ENCODE measurements at places on chromosomes 16 and 17. TPM values are rescaled to one million over a fixed set of nuclear protein-coding genes. Genes with fewer than 3 reads are reported as not detected.

C16orf74 gene
- 22.8 TPM for total RNA-seq

DNA sequence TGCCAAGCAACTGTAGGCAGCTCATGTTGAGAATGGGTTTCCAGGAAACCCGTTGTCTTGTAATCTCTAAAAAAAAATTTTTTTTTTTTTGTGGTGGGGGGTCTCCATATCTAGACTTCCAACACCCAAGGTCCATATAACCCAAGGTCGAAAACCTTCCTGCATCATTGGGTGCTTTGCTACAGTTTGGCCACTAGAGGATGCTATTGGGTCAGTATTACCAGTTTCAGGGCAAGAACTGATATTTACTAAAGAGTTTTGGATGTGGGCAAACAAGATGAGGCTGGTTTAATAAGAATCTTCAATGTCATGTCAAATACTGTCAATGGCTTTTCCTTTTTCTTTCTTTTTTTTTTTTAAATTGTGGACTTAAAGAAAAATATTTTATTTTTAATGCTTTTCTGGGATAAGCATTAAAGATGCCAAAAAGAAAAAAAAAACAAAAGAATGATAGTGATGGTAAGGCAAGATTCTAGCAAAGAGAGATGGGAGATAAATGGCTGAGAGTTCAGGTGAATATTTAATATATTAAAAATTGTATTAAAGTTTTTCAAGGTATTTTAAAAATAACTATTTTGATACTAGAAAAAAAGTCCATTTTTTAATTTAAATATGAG lies 62.2 kb downstream of the DHRS7C start:
- no peak for DNase-seq

- DNase-seq = no peak
Measured at GRCh38 chr16:9016824-9017223, 53.1 kb upstream of the USP7 start.

DNA sequence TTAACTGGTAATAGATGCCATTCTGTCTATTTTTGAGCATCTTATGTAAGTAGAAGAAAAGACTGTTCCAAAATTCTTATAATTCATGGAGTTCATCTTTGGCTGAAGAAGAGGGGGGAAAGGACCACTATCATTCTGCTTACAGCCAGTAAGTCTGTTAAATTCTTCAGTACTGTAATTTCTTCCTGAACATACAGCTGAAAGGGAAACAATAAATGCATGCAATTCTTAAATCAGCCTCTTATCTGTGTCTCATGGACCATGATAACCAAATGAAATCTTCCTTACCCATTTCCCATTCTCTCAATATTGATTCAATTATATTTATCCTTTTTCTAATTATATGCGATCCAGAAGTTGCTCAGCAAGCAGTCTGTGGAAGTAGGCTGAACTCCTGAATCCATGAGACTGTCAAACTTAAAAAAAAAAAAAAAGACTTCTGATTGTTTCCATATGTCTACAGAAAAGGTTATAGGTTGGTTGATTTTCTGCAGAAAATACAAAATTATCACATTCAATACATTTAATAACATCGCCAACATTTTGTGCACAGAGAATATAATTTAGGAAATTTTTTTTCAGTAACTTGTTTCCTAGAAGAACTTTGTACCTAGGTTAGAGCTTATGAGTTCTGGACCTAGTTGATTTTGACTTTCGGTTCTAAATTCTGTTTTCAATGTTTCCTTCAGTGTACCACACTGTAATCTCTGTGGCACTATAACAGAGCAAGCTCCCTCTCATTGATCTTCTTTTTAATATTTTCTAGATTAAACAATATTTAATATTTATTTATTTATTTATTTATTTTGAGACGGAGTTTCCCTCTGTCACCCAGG lies 1.2 kb upstream of the ABCA9 start:
- no peak for DNase-seq

- no peak for DNase-seq
Measured at GRCh38 chr16:78813661-78814311, 714.3 kb downstream of the WWOX start.

DNA sequence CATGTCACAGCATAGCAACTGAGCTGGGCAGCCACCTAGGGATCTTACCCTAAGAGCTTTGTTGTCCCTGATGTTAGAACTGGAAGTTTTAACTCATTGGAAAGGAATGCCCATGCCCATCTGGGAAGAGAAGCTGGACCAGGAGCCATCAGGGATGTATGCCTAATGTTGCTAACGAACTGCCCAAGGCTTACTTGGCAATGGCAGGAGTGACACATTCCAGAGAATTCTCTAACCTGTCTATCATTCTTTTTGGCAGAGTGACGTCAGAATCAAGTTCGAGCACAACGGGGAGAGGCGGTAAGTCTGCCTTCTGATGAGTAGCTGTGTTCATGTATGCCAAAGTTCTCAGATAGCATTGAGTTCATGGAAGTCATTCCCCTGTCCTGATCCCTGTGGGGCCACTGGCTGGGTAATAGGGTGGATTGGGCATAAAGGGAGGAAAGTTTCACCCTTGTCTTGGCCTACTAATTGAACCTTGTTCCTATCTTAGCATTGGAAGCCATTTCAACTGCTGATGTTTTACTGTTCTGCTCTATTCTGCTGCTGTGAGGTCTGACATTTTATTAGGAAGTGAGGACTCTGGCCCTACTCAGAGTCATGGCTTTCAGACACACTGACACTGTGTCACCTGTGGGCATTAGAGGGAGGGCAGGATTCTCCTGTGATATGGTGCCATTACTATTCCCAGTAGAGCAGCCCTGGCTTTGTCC lies 23.7 kb downstream of the MAP3K3 start:
- no peak for DNase-seq

CDK5RAP3 gene
- 99.8 TPM for total RNA-seq

SRRM2 gene
- total RNA-seq = 239 TPM

GRCh38 chr16:89383095-89384003 lies 107.0 kb downstream of the ANKRD11 start:
- DNase-seq = no peak

GRCh38 chr17:50853015-50853615 lies 13.0 kb downstream of the TOB1 start:
- DNase-seq = no peak

TBC1D26 gene
- total RNA-seq = not detected

KRT33B gene
- total RNA-seq = not detected

DNA sequence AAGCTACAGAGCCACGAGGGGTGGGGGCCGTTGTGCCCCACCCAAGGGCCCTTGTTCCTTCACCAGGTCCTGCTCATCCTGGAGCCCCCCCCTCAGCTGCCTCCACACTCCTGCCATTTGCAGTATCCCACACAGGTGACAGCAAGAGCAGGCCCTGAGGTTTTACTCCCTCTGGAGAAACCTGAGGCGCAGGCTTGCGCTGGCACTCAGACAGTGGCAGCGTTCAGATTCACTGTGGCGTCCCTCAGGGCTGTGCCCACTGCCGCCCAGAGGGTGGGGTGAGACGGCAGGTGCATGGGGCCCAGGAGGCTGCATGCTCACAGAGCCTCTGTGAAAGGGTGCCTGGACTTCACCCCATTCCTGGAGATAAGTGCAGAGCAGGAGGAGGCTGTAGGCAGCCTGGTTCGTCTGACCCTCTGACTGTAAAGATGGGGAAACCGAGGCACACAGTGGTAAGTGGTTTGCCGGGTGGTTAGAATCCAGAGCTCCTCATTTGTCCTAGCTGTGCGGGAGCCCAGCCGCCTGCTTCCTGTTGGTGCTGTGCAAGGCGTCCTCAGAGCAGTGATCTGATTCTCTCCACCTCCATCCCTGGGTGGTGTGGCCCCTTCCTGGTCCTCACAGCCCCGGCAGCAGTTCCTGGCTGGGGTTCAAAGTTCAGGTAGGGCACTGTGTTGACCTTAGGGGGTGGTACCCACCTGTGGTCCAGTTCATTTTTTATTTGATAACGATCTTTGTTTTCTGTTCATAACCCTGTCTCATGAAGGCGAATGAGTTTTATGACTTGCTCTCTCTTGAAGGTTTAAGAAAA lies 1.6 kb downstream of the SPIRE2 start:
- DNase-seq = no peak

SLC35G3 gene
- total RNA-seq = not detected

PRSS21 gene
- not detected for total RNA-seq

DNA sequence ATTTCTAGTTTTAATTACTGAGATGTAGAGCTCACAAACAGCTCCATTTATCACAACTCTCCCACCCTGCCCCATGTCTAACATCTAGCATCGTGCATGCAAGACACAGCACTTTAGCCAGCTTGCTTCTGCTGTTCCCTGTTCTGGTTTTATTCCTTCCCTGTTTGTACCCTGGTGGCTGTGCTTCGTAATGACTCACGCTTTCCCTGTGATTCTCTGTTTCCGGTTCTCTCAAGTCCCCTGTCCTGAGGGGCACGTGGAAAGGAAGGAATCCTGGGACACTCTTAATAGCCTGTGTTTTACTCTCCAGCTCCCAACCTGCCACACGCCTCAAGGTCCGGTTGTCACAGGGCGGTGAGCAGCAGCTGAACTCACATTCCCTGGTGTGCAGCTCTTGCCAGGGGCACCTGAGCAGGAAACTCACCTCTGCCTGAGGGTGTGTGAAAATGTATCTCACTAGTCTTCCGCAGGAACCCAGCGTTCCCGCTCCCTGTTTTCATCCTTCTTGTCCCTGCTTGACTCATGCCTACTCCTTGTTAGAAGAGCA lies 10.6 kb downstream of the SHISA6 start:
- no peak for DNase-seq

GRCh38 chr16:85046472-85046916 lies 18.9 kb downstream of the KIAA0513 start:
- DNase-seq = no peak

DNA sequence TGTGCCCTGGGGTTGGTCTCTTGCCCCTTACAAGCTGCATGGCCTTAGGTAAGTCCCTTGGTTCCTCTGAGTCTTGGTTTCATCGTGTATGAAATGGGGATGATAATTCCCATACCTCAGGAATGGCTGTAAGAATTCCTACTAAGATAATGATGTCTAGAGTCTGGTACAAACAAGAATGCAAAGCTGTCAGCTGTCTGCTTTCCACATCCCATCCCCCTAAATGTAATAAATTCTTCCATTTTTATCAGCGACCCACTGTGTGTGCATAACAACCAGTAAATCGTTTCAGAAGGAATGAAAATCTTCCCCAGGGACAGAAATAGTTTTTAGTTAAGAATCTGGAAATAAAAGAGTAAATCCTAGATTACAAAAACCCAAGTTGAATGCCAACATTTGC lies 95.4 kb downstream of the CPPED1 start:
- DNase-seq = no peak

GRCh38 chr17:43352579-43353331 lies 46.0 kb upstream of the ARL4D start:
- DNase-seq = no peak

SEC14L1 gene
- total RNA-seq = 604 TPM

DNA sequence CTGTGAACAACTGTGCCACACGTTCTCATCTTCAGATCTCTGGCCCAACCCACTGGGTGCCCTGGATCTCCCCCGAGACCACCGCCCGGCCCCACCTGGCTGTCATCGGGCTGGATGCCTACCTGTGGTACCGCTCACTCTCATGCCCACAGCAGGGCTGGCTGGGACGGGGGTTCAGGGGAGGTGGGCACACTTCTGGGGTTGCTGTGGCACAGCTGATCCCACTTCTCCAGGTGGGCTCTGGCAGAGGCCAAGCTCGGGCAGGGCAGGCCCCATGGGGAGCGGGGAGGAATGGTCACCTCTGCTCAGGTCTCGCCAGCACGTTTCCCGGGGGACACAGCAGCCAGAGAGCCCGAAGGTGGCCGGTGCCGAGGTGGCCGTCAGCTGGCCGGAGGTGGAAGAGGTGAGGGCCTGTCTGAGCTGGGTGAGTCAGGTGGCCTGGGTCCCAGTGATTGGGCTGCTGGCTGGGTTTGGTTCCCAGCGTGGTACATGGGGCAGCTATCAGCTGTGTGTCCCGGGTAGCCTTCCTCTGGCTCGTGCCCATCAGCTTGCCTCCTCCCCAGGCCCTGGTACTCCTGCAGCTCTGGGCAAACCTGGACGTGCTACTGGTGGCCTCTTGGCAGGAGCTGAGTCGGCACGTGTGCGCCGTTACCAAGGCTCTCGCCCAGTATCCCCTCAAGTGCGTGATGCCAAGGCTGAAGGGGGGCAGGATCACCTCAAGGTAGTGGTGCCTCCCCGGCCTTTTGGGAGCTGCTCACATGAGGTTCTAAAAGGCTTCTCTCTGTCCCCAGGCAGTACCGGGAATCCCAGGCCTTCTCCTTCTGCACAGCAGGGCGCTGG lies 2.3 kb upstream of the MRPS34 start:
- no peak for DNase-seq

- no peak for DNase-seq
Measured at GRCh38 chr17:21686165-21687015, 5.9 kb upstream of the KCNJ18 start.

NACA2 gene
- not detected for total RNA-seq

DNA sequence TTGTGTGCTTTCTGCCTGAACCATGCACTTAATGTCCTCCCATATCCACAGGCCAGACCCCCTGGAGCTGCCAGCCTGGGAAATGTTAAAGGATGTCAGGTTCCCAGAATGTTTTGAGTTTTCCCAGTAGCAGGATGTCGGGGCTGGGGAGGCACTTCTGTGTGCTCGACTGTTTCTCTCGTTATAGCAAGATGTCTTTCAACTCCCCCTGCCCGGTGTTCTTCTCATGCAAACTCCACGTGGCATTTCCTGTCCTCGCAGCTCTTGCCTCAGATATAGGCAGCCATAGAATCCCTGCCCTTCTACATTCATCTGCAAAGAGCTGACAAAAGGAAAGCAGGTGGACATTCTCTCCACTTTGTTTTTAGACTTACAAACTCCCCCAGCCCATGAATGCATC lies 457.2 kb upstream of the CDH11 start:
- no peak for DNase-seq

- no peak for DNase-seq
Measured at GRCh38 chr16:55585631-55586030, 19.1 kb downstream of the CAPNS2 start.

NSMCE1 gene
- 54.1 TPM for total RNA-seq

All from glomerular endothelial cell (primary cell).